Testis (tissue), 5 donors: ENCODE measurements at places on chromosomes 4 and X. TPM values are rescaled to one million over a fixed set of nuclear protein-coding genes. Genes with fewer than 3 reads are reported as not detected.

DNA sequence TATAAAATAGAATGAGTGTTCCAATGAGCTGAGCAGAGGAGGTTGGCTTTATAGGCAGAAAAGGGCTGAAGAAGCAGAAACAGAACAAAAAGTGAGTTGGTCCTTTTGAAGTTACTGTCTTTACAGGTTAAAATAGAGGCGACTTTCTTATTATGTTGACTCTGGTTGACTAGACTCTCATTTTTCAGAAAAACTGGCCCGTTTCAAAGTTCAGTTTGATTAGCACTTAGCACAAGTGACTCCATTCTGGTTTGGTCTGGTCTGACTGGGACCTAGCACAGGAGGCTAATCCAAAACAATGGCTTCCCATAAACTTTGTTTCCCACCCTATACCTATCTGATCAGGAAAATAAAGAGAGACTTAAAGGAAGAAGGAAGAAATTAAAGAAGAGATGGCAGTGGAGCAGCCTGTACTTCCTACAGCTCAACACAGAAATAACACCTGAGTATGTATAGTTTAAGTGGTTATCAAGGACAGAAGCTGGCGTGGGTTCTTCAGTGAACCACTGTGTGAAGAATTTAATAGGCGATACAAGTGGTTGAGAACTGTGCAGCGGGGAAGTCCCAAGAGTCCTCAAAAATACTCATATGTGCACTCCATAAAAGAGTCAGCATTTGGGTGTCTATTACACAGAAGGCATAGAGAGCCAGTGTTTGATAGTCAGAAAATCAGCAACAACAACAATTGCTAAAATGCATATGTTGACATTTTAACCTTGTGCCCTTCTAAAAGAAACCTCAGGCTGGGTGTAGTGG, 554.8 kb upstream of the HTR2C start:
- no peak for DNase-seq

GRCh38 chr4:108589961-108590360, 30.4 kb upstream of the RPL34 start:
- DNase-seq: no peak

DNA sequence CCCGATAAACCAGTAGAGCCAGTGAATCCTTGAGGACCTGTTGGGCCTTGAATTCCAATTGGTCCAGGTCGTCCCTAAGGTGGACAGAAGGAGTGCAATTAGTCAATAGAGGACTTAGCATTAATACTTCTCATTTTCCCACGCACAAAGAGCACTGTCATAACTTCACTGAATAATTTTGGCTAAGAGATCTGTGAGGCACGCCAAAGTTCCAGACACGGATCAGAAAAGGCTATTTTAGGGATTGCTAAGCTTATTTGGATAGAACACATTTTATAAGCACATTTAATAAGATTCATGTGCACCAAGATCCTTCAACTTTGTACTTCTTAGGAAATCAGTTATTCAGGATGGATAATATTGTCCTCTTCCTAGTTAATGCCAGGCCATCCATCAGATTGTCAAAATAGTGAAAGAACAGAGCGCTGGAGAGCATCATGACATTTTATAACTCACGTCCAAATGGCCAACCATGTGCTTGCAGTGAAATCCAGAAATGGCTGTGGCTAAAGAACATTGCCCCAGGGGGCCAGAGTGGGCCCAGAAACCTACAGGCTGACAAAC, 129.8 kb downstream of the ATG4A start:
- peak; percentile 14 for DNase-seq

GRCh38 chr4:169114341-169114974, 104.4 kb upstream of the CBR4 start:
- no peak for DNase-seq

DNA sequence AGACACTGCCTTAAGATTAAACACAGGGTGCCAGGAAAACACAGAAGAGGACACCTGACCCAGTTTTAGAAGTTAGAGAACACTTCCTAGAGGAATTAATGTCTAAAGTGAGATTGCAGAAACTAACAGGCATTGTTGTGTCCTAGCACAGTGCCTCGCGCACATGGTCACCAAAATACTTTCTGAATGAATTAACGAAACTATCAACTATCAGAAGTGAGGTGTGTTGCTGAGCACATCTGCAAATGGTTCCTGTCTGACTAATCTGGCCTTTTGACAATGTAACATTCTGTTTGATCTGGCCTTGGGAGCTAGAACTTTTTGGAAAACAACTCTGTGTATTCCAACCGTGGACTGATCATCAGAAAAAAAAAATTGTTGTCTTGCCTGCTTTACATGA, 556.8 kb upstream of the LCORL start:
- no peak for DNase-seq

DNA sequence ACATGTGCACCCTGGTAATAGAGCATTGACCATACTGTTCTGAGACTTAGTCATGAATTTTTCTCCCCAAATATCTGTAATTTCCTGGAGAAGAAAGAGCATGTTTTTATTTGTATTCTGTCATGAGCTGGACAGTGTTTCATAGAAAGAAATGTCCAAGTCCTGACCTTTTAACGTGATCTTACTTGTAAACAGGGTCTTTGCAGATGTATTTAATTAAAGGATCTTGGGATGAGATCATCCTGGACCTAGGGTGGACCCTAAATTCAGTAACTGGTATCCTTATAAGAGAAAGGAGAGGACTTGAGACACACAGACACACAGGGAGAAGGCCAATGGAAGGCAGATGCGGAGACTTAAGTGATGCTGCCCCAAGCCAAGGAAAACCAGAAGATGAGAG, 3.6 kb downstream of the ADGRA3 start:
- no peak for DNase-seq

GRCh38 chr4:948101-948935, 16.1 kb downstream of the TMEM175 start:
- DNase-seq: no peak

DNA sequence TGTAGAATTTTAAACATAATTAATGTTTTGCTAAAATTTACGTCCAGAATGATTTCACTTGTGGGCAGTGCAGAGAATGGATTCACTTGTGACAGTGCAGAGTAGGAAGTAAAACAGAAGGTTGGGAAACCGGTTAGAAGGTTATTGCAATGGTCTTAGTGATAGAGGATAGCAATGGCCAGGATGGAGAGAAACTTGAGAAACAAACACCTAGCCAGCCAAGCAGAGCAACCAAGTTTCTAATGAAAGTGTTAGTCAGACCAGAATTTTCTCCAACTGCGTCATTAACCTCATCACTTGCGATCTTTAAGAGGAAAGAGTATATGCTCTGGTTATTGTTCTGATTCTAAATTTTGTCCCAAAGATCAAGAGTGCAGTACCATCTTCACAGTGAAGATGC, 50.0 kb upstream of the TBC1D9 start:
- no peak for DNase-seq

DNA sequence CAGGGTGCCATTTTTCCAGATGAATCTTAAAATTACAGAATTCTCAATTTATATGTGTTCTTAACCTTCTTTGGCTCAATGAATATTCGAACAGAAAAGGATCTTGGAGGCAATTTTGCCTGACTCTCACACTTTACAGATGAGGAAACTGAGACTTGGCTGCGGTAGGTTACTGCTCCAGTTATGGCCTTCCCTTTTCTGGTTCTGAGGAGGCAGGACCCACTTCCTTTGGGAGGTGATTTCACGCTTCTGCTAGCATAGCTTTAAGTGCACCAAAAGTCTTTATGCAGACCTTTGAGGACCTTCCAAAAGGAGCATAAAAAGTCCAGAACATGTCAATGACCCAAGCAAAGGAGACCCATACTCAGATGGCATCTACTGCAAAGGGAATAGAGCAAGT, 44.7 kb upstream of the KLF3 start:
- no peak for DNase-seq

- DNase-seq: peak; percentile 73
These were observed 30.5 kb upstream of the TCEAL4 start for GRCh38 chrX:103554687-103555424.

DNA sequence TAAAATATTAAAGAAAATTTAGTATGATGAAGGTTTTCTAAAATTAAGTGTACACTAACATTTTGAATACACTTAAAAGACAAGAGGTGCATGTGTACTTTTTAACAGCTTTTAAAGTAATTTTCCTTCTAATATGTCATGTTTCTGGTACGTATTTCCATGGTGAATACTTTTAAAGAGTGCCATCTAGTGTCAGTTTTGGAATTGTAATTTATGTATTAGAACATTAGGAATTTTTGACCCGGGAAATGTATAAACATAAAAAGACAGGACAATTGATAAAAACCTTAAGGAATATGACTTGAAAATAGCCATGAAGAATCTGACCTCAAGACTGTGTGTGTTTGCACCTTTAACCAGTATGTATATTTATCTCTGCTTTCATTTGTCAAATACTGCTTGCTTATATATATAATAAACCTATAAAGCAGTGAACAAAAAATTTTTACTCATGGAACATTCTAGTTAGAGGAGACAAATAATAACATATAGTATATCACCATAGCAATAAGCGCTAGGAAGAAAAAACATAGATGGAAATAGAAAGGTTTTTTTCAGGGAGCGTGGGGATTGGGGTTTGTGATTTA, 7.2 kb downstream of the GSTCD start:
- DNase-seq: no peak

GRCh38 chrX:107766470-107767150, 9.0 kb downstream of the TSC22D3 start:
- peak; percentile 29 for DNase-seq

DNA sequence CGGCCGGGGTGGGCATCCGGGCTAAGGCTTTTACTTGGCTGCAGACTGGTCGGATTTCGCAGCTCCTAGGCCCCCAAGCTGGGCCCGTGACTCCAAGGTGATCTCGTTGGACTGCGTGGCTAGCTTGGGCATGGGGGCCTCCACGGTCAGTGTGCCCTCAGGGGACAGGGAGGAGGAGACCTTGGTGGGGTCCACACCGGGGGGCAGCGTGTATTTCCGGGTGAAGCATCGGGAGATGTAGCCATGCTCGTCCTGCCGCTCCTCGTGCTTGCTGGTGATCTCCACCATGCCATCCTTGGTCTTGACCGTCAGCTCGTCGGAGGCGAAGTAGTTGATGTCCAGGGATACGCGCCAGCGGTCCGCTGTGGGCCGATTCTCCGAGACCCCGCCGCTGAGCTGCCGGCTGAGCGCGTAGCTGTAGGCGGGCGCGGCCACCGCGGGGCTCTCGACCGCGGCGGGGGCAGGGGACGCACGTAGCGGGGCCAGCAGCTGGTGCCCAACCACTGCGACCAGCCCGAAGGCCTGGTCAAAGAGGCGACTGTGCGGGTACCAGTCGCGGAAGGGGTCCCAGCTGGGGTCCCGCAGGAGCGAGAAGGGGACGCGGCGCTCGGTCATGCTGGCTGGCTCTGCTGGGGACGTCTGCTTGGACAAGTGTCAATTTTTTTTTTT, 881 bp upstream of the CACNA1F start:
- DNase-seq: no peak

- DNase-seq: no peak
These were observed 94.0 kb upstream of the RBPJ start for GRCh38 chr4:26226629-26227376.

DNA sequence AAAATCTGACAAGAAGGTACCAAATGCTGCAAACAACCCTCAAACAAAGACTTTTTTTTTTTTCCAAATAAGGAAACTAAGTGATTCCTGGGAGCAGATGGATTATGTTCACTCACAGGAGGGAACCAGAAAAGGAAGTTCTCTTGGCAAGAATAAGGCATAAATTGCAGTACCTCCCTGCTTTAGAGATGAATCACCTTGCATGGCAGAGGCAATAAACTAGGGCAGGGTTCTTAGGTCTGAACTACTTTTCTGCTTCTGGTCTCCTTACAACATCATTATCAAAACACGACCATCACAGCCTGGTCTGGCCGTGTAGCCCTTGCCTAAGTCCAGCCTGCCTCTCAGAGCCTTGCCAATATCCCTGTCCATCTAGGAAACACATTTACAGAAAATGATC, 6.3 kb downstream of the TMEM31 start:
- DNase-seq: no peak

GRCh38 chr4:8194306-8195242, 4.5 kb upstream of the SH3TC1 start:
- no peak for DNase-seq

- no peak for DNase-seq
These were observed 1526.2 kb downstream of the RPA4 start for GRCh38 chrX:98409867-98410266.

GRCh38 chr4:40245550-40245949, 48.7 kb downstream of the RHOH start:
- DNase-seq: no peak

DNA sequence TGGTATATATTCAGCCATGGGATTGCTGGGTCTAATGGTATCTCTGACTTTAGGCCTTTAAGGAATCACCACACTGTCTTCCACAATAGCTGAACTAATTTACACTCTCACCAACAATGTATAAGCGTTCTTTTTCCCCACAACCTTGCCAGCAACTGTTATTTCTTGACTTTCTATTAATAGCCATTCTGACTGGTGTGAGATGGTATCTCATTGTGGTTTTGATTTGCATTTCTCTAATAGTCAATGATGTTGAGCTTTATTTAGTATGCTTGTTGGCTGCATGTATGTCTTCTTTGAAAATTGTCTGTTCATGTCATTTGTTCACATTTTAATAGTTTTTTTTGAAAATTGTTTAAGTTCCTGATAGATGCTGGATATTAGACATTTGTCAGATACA, 235.2 kb downstream of the HEPH start:
- DNase-seq: no peak

DNA sequence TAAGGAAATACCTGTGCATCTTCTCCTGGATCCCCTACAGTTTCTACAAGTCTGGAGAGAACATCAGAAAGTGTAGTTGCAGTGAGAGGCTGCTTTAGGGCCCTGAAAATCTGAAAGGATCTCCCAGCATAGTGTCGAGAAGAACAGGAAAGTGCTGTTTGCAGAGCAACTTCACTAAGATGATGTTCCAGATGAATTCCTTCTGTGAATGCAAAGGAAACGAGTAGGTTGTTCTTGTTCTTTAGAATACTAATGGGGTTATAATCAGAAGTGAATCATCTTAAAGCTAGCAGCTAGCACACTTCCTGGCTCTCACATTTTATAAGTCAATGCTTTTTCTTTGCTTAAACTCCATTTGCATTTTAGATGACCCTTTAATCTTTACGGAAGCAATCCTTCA, 53.7 kb downstream of the ZAR1 start:
- no peak for DNase-seq

GRCh38 chr4:2785613-2786012, 7.3 kb upstream of the SH3BP2 start:
- no peak for DNase-seq

GRCh38 chr4:154019811-154020210, 230.9 kb upstream of the SFRP2 start:
- DNase-seq: no peak

GRCh38 chrX:96140796-96141195, 543.8 kb upstream of the DIAPH2 start:
- no peak for DNase-seq

FAM241A gene
- 6.2 TPM for total RNA-seq

ADH6 gene
- total RNA-seq: 0.16 TPM

SPANXB1 gene
- total RNA-seq: 58.7 TPM

UPF3B gene
- total RNA-seq: 12.7 TPM

PNCK gene
- total RNA-seq: 51.5 TPM

F8A2 gene
- total RNA-seq: not detected

PKD2 gene
- total RNA-seq: 52.8 TPM

MAGEA8 gene
- total RNA-seq: 2.0 TPM

FGF16 gene
- 0.55 TPM for total RNA-seq

TEX11 gene
- total RNA-seq: 7.1 TPM

CSAG3 gene
- 1.9 TPM for total RNA-seq

TLR7 gene
- total RNA-seq: 0.08 TPM

SNCA gene
- total RNA-seq: 1.5 TPM

AWAT2 gene
- 0.31 TPM for total RNA-seq

CPEB2 gene
- total RNA-seq: 95.6 TPM

IDS gene
- total RNA-seq: 30.2 TPM

RNF128 gene
- total RNA-seq: 1.4 TPM

MAGEB1 gene
- 59.4 TPM for total RNA-seq

CACNA1F gene
- 0.16 TPM for total RNA-seq

SPANXA2 gene
- total RNA-seq: 8.3 TPM
